ENCODE measurements at places on chromosomes 5 and 9.

GRCh38 chr5:139844472-139845145, 49.0 kb downstream of the PSD2 start:
- DNase-seq: peak; percentile 74

GRCh38 chr9:125649315-125649714, 57.7 kb downstream of the MAPKAP1 start:
- DNase-seq: no peak

DNA sequence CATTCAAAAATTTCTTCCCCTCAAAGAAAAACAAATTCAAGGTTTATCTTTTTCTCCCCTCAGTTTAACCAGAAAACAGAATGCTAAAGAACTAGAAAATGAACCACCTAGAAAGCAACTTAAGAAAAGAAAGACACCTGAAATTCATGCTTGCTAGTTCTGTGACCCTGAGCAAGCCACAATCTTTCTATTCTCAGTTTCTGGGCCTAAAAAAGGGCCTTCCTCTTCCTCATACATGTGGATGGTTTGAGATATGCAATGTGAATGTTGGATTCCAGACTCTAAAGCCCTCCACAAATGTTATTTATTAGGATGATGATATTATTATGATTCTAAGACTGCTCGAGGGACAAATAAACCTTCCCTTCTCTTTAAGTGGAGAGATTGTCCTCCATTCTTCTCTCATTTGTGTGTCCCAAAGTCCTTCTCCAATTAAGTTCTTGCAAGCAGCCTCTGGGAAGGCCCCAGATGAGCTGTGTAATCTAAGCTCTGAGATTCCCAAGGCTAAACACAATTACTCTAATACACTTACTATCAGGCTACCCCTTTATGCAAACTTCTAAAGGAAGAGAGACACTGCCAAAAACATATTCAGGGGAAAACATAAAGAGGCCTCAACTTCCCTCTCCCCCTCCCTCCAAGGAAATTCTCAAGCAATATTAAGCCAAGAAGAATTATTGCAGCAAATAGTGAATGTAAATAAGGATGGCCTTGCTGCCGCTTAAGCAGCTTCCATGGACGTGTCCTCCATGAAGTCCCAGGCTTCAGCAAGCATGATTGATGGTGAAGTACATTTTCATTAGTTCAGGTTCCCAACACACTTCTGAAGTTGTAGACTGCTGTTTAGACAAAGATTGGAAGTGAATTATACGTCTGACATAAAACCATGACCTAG, 80.2 kb downstream of the PRKACG start:
- no peak for DNase-seq

DNA sequence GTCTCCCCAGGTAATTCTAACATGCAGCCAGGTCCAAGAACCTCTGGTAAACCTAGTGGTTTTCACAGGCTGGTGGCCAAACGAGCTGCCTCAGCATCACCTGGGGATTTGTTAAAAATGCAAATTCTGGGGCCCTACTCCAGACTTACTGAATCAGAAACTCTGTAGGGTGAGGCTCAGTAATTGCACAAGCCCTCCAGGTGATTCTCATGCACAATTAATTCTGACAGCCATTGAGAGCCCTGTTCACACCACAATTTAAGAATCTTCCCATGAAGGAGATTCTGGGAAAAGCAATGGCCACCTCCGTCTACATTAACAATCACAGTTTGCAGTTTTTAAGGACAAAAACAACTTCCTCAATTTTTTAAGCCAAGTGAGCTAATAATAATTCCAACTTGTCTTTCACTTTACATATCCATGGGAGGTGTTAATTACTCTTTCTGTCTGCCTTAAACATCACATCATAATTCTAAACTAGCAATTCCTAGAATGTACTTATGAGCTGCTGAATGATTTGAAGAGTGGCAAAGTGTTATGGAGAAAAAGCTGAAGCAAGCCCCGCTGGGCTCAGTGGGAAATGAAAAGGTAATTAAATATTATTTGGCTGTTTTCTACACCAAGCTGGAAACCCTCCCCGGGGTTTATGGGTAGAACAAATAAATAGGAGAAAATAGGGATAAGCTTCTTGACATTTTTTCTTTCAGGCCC, 70.0 kb downstream of the GLDC start:
- no peak for DNase-seq

DNA sequence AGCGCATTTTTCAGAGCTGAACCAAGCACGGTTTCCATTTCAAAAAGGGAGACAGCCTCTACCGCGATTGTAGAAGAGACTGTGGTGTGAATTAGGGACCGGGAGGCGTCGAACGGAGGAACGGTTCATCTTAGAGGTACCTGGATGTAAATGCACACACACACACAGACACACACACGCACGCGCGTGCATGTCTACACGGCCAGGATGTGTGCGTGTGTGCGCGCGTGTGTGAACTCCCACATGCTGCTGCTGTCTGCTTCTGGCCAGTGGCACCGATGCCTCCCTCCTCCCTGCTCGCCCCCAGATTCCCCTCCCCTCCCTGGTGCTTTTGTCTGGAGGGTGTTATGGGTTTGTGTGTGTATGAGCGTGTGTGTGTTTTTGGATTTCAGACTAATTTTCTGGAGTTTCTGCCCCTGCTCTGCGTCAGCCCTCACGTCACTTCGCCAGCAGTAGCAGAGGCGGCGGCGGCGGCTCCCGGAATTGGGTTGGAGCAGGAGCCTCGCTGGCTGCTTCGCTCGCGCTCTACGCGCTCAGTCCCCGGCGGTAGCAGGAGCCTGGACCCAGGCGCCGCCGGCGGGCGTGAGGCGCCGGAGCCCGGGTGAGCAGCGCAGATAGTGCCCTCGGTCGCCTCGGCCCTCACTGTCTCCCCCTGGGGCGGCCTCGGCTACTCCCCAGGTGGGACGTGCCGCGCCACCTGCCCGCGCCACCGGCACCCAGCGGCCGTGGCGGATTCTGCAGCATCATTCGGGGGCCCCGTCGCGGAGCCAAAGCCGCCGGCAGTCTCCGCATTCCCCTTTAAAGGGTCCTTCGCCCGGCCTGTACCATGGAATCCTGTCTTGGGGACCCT, at the start of gene NTRK2:
Gene NTRK2, plus strand, starts transcription at position 442 of the 850 bp plus-strand sequence. CDS start 1,020 bp downstream, outside the sequence.
- DNase-seq: no peak

GRCh38 chr5:151660616-151661495, 25.9 kb downstream of the SPARC start:
- DNase-seq: no peak

GRCh38 chr9:72363908-72364678, 915 bp downstream of the ZFAND5 start:
- DNase-seq: peak; percentile 71

GRCh38 chr5:123262216-123262823, 160.9 kb downstream of the CEP120 start:
- DNase-seq: no peak

- no peak for DNase-seq
Observed at GRCh38 chr9:111052791-111053190, 14.5 kb upstream of the LPAR1 start.

DNA sequence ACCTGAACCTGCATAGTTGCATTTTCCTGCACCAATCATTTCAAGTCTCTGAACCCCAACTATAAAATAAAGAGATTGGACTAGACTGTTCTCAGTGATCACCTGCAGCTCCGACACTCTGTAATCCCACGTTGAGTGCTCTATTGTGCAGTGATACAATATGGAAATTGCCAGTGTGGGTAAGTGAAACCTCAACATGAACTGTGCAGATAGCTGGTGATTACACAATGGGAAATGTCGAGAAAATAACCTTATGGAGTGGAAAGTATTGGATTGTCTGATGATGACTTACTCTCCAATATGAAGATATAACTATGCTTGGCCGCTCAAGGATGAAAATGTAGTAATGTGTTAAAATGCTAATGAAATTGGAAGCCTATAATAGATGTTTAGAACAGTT, 293.1 kb upstream of the BRINP1 start:
- no peak for DNase-seq

- no peak for DNase-seq
Observed at GRCh38 chr5:141778683-141779082, 96.7 kb upstream of the ARAP3 start.

DNA sequence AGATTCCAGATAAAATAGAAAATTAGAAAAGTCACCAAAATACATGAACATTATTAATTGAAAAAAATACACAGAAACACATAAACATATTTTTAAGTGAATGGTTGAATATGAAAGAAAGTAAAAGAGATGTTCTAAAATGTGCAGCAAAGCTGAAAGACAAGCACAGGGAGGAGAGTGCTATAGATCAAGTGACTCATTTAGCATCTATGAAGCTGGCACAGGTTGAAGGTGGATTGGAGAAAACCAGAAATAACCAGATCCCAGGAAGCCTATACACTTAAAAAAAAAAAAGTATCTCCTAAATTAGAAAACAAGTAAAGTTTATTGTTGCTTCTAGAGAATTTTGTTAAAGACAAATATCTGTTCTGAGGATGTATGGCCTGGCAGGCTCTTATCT, 338.9 kb downstream of the CDH12 start:
- DNase-seq: no peak

GRCh38 chr9:95018099-95018936, 291.8 kb downstream of the AOPEP start:
- no peak for DNase-seq

DNA sequence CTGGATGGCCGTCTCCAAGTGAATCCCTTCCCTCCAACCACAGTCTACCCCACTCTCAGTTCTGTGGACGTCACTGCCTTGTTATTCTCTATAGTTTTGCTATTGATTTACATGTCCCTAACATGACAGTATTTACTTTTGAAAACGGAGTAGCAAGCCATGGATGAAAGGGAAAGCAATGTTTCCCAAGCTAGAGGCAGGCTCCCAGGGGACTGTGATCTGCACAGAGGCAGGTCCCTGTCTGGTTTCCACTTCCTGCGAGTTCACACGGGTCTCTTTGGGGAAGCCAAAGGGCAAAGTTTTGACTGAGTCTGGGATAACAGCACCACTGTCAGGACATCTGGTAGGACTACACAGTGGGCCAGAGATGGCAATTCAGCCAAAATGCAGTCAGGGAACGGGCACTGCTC, 12.7 kb downstream of the C9orf153 start:
- no peak for DNase-seq

DNA sequence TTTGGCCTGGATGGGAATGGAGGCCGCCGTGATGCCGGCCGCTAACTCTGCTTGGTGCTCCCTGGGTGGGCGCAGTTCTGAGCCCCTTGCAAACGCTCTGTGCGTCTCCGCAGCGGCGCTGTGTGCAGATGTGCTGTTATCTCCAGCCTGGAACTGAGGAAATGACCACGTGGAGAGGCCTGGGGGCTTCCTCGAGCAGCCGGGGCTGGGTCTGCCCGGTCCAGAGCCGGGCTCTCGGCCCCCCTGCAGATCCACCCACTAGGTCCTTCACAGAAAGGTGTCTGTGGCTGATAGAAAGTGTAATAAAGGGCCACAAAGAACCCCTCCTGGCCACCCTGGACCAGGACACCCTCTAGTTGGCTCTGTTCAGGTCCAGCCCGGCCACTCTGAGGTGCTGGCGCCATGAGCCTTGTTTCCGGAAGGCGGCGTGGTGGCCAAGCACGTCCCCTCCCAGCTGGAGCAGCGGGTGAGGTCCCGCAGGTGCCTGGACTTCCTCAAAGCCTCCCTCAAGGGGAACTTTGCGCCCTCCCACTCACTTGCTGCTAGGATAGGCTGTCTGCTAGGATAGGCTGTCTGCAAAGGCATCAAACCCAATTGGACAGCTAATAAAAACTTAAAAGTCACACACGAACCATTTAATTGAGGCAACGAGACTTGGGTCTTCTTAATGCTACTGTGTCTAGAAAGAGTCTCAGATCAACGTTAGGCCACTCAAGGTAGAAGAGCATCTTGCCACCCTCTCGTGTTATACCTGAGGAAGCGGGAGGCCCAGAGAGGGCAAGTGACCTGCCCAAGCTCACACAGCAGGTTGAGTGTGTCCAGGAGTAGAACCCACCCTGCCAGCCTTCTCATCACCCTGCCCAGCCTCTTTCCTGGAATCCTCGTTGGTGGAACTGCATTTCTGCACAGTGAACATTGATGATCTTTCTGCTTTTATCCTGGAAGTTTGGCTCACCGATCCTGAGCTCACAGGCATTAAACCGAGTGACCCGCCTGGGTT, 109.3 kb upstream of the FCN2 start:
- DNase-seq: no peak

DNA sequence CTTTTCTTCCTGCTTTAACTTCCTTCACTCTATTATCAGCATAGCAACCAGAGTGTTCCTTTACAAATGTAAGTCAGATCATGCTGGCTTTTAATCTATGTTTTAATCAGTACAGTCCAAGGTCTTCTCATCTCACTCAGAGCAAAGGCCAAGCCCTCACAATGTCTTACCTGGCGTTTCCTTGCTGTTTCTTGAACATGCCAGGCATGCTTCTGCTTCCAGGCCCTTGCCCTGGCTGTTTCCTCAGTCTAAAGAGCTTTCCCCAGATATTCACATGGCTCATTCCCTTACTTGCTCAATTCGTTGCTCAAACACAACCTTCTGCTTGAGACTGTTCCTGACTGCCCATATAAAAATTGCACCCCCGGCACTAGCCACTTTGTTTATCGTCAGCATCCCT, 121.7 kb upstream of the GLRA1 start:
- DNase-seq: no peak

- no peak for DNase-seq
Observed at GRCh38 chr9:7901621-7902020, 102.0 kb upstream of the DMAC1 start.

DNA sequence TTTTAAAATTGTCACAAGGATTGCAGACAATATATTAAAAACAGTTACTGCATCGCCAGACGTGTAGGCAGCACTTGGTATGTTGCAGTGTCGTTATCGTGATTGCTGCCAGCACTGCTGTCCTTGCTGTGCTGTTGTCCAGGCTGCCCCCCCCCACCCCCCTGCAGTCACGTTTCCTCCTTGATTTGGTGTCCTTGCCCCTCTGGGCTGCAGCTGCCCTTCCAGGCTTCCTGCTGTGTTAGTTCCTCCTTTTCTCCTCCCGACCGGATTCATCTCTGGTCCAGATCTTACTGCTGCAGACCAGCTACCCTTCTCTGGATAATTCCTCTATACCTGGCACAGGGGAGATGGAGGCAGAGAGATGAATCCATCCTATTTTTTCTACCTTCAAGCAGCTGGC, 298.9 kb downstream of the TRIM32 start:
- DNase-seq: no peak

DNA sequence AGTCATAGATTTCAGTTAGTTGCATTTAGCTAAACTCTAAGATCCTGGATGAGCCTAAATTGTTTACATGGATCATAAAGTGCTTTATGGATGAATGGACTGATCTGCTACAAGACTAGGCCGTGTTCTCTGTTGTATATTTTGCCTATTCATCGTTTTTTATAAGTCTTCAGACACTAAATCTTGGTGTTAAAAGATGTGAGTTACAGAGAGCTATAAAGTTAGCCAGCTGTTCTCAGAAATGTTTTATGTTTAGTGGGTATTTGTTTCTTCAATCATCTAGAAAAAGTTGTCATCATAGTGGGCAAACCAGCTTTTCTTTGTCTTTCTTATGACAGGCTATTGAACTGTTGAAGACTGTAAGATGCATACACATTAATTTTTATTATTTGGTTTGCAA, 585.8 kb upstream of the SEMA6A start:
- DNase-seq: no peak

- no peak for DNase-seq
Observed at GRCh38 chr9:129030191-129030590, 2.1 kb upstream of the SH3GLB2 start.

DNA sequence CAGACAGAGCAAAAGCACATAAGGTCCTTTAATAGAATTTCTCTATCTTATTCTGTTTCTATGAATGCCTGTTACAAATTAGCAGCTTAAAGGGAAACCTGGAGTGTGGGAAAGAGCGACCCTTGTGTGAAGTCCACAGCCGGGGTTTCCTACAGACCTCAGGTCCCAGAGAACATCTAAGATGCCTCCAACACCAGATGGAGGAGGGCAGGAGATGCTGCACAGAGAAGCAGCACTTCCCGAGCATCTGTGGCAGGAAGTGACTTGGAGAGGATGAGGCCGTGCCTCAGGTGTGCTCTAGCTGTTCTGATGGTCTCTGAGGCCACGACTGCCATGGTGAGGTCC, 26.8 kb downstream of the IRF1 start:
- no peak for DNase-seq
